M059J (cell line): ENCODE measurements at places on chromosomes 6 and 20. TPM values are rescaled to one million over a fixed set of nuclear protein-coding genes. Genes with fewer than 3 reads are reported as not detected.

DNA sequence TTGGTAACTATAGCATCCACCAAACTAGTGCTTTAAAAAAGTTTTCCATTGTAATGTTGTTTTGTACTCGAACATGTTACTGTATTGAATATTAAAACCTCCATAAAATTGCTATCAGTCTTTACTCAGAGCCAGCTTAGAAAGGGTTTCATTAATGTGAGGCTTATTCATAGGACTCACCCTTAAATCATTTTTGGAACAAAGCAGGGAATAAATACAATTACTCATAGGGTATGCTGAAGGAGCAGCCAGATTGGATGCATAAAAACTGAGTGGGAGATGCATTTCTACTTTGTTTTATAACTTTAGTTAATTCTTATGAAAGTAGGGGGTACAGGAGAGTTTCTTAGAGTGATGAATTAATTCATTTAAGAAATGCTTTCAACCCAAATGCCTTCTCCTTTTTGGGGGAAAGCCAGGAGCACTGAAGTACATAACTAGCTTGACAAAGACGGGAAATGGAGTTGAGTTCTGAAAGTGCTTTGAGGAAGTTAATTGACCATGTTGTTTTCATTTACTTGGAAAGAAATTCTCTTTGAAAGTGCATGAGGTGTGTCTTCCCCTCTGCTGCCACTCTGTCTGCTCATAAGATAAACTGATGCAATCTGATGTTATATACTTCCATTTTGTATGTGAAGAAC, 90.3 kb downstream of the RNF144B start:
- DNase-seq: peak; percentile 51

DNA sequence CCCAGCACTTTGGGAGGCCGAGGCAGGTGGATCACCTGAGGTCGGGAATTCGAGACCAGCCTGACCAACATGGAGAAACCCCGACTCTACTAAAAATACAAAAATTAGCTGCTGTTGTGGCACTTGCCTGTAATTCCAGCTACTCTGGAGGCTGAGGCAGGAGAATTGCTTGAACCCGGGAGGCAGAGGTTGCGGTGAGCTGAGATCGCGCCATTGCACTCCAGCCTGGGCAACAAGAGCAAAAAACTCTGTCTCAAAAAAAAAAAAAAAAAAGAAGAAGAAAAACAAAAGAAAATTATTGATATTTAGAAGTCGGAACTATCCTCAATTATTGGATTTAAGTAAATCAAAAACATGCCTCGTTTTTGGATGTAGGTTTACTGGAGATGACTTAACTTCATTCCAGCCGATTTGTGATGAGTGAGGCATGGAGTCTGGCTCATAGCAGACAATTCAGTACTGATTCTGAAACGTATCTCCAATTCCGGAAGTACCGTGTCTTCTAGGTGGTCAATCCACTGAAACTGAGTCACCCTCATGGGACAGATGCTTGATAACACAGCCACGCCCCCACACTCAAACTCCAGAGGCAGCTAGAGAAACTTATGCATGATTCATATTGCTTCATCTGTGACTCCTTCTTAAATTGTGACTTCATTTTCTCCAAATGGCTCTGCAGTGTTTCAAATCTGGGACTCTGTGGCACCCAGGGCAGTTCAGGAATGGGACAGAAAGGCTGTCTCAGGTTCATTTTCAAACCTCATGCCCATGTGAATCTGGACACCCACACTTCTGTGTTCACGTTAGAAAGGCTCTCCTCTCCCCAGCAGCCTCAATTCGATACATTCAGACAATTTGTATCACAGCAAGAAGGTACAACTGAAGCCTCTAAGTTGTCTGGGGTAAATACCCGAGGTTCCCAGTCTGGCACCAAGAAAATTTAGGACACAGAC, 110.4 kb upstream of the ARMC2 start:
- DNase-seq: peak; percentile 99

GRCh38 chr6:79152269-79152737, 74.2 kb upstream of the PHIP start:
- DNase-seq: no peak

DNA sequence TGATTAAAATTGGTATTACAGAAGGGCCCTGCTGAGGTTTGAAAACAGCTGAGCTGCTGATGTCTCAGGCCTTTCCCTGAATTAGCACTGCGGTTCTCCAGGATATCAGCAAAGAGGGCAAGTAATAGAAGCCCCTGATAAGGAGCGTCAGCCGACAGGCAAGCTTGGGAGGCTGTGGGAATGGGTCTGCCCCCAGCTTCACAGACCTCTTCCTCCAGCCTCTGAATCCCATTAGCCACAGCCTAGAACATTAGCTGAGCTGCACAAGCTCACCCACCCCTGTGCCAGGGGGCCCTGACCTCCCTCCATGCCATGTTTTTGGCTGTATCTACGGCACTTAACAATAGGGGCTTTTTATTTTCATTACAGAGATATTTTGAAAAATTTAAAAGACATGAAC, 59.9 kb downstream of the VAPB start:
- DNase-seq: no peak

- no peak for DNase-seq
These were observed 23.4 kb downstream of the THBS2 start for GRCh38 chr6:169230322-169230665.

GRCh38 chr20:62980970-62981369, 25.8 kb downstream of the BHLHE23 start:
- peak; percentile 41 for DNase-seq

GRCh38 chr20:41497186-41497895, 120.8 kb downstream of the CHD6 start:
- no peak for DNase-seq

DNA sequence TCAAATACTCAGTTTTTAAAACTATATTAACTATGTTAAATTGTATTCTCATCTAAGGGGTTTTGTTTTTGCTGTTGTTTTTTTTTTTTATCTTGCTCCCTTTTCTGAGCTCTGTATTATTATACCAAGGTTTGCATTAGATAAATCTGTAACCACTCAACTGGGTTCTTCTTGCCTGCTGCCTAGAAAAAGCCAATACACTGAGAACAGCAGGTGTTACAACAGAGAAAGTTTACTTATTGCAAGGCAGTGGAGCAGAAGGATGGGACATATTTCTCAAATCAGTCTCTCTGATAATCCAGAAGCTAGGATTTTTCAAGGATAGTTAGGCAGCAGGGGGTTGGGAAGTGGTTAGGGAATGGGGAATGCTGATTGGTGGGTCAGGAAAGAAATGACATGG, 378.8 kb upstream of the PLCB4 start:
- DNase-seq: no peak

- peak; percentile 21 for DNase-seq
These were observed 22.8 kb downstream of the ECT2L start for GRCh38 chr6:138818496-138819194.

- no peak for DNase-seq
These were observed 31.4 kb downstream of the TMEM181 start for GRCh38 chr6:158591134-158591809.

DNA sequence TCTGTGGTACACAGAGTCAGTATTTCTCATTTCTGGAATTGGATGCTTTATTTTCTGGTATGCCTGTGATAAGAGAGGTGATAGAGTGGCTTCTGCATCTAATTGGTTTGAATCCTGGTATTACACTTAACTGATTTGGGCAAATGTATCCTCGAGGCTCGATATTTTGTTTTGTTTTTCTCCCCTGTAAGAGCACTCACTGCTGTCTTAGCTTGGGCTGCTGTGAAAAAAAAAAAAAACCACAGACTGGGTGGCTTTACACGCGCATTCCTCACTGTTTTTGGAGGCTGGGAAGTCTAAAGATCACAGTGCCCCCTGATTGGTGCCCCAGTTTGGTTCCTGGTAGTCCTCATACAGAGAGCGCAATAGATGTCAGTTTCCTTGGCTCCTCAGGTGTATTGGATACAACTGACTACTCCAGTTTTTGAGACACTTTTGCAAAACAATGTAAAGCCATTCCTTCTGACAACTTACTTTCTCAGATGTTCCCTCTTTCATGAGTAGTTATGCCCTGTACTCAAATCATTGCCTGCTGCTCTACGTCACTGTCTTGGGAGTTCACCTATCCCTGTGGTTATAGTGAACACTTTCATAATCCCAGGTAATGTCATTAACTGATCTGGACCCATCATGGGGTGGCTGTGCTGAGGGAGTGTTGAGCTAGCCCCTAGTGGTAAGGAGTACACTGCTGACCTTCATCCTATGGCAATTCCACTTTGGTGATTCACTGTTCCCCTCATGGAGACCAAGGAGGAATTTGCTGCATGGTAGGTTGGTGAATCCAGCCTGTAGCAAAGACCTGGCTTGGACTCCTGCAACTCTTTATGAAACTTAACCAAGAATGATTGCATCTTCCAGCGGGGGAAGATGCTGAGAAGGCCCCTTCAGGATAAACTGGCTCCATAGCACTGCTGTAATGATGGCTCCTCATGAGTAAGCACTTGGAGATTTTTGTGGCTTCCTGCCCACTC, 3.5 kb upstream of the ACAT2 start:
- DNase-seq: peak; percentile 88

DNA sequence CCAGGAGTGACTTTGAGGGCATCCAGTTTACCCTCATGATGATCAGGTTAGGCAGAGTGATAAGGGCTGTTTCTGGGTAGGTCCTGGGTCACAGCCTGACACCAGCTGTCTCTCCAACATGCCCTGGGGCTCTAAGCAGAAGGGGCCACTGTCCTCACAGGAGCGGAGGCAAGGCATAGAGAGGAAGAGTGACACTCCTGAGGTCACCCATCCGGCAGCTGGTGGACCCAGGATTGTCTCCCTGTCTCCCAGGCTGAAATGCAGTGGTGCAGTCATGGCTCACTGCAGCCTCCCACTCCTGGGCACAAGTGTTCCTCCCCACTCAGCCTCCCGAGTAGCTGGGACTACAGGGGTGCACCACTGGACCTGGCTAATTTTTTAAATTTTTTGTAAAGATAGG, 12.0 kb downstream of the DLGAP4 start:
- DNase-seq: no peak

GRCh38 chr6:47098570-47098993, 56.5 kb upstream of the ADGRF1 start:
- peak; percentile 31 for DNase-seq

DNA sequence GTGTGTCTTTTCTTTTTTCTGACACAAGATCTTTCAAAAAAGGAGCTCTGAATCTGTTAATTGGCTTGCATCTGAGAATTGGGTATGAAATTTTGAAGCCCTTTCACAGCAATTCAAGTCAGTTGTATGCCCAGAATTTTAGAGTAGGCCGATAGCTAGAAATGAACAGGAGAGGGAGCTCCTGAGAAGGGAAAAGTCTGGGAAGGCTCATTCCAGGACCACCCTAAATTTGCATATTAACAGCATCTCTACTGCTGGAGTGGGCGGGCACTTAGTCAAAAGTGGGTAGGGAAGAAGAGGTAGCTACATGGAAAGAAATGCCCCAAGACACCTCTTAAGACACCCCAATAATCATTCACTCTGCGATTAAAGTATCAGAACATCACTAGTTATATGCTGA, 928.3 kb downstream of the TBC1D32 start:
- DNase-seq: no peak

- peak; percentile 89 for DNase-seq
These were observed 14.7 kb downstream of the KCNQ2 start for GRCh38 chr20:63457737-63458136.

GRCh38 chr20:59157961-59158541, 5.6 kb upstream of the ZNF831 start:
- DNase-seq: no peak

DNA sequence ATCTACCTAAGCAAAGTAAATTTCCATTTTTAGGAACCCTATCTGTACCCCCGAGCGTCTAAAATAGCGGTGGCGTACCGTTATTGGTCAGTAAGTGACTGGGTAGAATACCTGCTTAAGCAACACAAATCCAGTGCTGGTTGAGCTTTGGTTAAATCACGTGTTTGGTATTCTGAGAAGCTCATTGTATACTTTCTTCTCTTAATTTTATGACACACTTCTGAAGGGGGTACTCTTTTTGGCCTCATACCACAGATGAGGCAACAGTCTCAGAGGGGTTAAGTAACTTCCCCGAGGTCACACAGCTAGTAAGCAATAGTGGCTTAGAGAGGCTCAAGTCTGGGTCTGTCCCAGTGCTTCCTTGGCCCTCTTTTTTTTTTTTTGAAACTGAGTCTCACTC, 151.2 kb downstream of the TFAP2C start:
- DNase-seq: no peak

DNA sequence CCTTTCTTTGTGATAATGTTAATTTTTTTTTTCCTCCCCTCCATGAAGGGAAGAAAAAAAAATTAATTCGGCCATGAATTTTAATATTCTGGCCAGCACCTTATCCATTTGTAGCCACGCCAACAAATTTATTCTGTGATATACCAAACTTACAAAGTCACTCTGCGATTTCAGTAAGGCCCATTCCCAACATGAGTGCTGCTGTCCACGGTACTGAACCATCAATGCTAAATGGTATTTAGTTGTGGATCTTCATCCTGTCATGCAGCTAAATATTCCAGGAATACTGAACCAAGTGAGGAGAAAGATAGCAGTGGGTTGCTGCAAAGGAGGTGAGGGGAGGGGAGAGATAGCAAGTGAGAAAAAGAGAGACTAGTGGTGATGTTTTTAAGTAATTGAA, 19.5 kb upstream of the RSPH4A start:
- DNase-seq: peak; percentile 5

DNA sequence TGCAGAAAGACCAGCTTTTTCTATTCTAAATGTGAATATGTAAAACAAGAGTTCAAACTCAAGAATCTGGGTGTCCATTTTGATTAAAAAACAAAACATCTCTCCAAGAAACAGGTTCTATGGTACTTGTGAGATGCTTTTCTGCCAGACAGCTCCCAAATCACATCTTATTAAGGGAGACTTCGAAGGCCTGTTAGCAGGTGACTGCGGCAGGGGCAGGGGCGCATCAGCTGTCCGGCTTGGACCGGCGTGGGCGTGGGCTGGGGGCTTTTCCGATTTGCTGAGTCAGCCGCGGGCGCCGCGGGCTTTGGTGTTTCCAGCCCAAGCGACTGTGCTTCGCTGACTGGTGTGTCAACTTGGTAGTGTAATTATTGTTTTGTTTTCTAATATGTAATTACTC, 32.6 kb downstream of the TFAP2A start:
- DNase-seq: no peak

GRCh38 chr6:74073429-74073828, 377.4 kb downstream of the CD109 start:
- peak; percentile 87 for DNase-seq

- DNase-seq: peak; percentile 100
These were observed 182.5 kb downstream of the MAFB start for GRCh38 chr20:40506537-40506939.

GRCh38 chr20:22226849-22227700, 357.3 kb downstream of the FOXA2 start:
- no peak for DNase-seq

Gene RGS19
- total RNA-seq: 23.7 and 33.6 TPM in 2 replicates

Gene OR12D3
- total RNA-seq: not detected in 2 replicates

Gene PTCHD4
- total RNA-seq: 0.15 and 1.3 TPM in 2 replicates

Gene SIM1
- total RNA-seq: 6.0 and 7.8 TPM in 2 replicates

Gene SOX4
- total RNA-seq: 19.3 and 26.3 TPM in 2 replicates

Gene ULBP1
- 0.76 and 1.1 TPM in 2 replicates for total RNA-seq

Gene SLC17A1
- total RNA-seq: not detected in 2 replicates

Gene PI3
- total RNA-seq: not detected in 2 replicates

Gene ZNF292
- 10.0 and 11.1 TPM in 2 replicates for total RNA-seq

Gene BTN3A1
- total RNA-seq: 72.0 and 72.7 TPM in 2 replicates

Gene ROMO1
- total RNA-seq: 667 and 778 TPM in 2 replicates
